ENCODE measurements at places on chromosomes 11 and 22. TPM values are rescaled to one million over a fixed set of nuclear protein-coding genes. Genes with fewer than 3 reads are reported as not detected.

The RNF141 gene
- 21.7 TPM for total RNA-seq

The OR6A2 gene
- total RNA-seq: 0.07 TPM

The ATG16L2 gene
- total RNA-seq: 7.3 TPM

The HTR3B gene
- total RNA-seq: not detected

The TRIM49 gene
- total RNA-seq: not detected

The PKDREJ gene
- not detected for total RNA-seq

The OR8D1 gene
- total RNA-seq: not detected

The APOL1 gene
- total RNA-seq: 7.2 TPM

The GUCY1A2 gene
- 0.06 TPM for total RNA-seq

The RASGRP2 gene
- not detected for total RNA-seq

Measured in epithelial cell of proximal tubule (primary cell).